GM12865 (cell line): ENCODE measurements at places on chromosomes 3 and 15.

DNA sequence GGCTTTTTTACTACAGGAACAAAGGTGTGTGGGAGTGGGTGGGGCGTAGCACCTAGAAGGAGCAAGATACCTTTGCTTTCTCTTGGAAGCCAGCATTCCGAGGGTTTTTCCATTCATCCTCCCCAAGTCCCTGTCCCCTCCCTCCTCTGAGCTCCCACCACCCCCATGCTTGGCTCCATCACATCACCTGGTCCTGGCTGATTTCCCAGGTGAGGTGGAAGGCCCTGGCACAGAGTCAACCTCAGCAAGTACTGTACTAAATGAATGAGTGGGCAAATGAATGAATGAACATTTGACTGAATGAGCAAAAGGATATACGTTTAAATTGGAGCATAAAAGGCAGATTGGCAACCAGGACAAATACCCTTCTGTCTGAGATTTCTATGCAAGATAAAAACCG is 45.4 kb downstream of the DZIP1L start:
- DNase-seq: no peak

DNA sequence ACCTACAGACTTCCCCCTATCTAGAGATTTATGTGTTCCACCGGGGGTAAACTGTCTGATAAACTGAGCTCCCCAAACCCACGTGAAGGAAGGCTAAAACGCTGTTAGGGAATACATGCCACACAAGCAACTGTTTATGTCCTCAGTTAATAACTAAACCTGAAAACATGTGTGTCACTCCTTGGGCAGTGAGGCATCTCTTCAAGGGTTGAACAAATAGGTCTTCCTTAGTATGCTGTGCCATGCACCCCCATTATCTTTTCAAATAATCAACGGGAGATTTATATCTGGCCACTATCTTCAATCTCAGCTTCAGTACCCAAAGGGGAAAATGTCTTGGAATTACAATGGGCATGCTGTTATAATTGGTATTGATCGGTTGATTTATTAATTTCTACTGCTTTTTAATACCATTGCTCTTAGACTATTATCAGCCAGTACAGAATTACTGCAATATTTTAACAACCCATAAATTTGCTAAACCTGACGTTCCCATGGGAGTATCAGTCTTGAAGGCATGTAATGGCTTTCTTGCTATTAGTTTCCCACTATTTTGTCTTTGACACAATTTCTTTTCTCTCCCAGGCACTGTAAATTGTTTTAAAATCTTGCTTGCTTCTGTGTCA is 279.2 kb upstream of the P2RY1 start:
- no peak for DNase-seq

DNA sequence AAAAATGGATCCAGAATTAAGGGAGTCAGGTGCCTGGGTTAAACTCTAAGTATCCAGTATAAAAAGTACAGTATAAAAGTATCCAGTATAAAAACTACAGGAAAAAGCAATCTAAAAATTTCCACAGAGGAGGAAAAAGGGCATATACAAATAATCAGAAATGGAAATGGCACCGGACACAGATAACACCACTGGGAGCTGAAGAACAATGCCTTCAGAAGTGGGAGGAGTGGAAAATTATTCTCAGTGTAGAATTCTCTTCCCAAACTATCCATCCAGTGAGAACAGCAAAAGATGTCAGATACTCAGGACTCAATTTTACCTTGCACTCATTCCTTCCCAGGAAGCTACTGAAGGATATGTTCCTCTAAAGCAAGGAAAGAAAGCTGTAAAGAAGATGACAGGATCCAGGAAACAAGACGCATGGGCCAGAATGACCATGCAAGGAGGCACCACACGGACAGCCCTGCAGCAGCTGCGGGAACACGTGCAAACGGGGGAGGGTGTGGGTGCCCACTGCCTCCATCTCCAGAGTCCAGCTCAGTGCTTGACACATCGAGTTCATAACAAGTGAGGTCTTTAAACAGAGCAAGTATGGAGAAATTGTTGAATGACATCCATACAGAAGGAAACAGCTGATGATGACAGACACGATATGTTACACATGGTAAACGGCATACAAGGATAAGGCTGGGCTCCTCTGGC is 68.5 kb downstream of the CHSY1 start:
- no peak for DNase-seq

DNA sequence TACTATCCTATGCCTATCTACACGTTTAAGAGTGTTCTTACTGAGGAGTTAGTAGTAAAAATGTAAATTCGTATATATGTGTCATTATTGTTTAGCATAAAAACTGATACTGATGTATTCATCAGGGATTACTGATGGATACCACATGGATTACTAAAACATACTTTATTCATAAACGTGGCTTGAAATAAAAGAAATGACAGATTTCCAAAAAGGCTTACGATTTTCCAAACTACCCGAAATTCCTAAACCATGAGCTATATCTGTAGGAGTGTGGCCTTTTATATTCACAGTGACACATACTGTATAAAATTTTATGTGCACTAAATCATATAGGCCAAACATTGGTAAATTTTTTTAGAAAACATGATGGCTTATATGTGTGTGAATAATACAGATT is 6.9 kb downstream of the TSC22D2 start:
- no peak for DNase-seq

DNA sequence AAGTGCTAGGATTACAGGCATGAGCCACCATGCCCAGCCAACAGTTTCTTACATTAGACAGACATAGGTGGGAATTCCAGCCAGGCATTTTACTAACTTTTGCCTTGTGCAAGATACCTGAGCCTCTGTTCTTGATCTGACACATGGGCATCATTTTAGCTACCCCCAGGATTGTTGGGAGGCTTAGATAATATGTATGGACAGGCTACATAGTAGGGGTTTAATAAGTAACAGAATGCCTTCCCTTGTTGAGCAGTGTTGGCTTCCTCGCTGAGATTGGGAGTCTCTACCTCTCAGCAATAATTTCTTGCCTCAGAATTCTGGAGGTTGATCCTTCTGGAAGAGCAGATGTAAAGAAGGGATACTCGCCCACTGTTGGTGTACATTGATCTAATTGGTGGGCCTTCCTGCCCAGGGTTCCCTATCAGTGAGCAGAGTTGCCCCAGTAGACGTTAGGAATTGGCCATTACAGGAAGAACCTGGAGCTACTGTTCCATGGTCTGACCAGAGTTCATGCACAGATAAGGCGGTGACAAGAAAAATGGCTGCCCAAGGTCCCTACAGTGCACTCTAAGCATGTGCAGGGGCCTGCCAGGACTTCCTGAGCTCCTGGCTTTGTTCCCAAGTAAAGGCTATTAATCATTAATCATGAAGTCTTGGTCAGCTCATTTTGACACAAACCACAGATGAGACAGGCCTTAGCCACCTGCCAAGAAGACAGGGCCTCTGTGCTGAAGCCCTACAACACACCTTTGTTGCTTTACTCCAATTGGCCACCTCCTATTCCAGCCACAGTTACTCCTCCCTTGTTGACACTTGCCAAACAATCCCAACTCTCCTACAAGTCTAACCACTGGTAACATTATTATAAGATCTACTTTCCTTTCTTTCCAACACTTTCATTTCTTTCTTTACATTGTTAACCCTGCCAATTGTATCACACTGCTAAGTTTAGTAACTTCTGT is 5.0 kb upstream of the IL17RE start:
- DNase-seq: no peak

DNA sequence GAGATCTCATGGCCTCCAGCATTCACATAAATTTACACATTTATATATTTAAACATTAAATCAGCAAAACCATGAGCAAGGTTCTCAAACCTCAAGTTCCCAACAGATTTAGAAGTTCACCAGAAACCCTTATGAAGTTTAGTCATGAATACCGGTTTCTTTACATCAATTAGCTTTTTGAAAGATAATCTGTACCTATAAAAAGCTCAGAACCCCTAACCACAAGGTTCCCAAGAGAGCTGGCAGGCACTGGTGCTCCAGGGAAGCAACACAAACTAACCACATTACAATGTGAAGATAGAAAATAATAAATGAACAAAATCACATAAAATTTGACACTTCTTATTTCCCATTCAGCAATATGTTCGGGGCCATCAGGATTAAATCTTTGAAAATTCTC is 150.9 kb downstream of the FBN1 start:
- no peak for DNase-seq

DNA sequence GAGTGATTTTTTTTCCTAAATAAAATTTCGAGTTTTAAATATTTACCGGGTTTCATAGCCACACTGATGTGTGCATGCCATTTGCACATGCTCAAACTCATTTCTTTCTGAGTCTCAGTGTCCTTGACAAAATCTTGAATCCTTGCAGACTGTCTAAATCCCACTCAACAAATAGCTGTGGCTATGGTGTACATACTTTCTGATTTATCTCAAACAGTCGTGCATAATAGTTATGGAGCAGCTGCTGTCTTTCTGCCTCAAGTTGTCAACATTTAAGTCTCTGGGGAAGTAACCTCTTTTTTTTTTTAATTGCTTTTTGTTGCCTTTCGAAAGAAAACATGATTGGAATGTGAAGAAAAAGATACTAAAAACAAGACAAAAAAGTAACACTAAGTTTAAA is 52.8 kb upstream of the UTS2B start:
- DNase-seq: no peak

- DNase-seq: no peak
These were observed 102.6 kb upstream of the GAP43 start for GRCh38 chr3:115520651-115521245.

- no peak for DNase-seq
These were observed 20.9 kb upstream of the LARS2 start for GRCh38 chr3:45367453-45367871.

- no peak for DNase-seq
These were observed 55.5 kb upstream of the SLCO2A1 start for GRCh38 chr3:134085034-134085775.

- no peak for DNase-seq
These were observed 20.8 kb upstream of the APH1B start for GRCh38 chr15:63256433-63257274.

GRCh38 chr3:87710511-87710910 is 348.3 kb downstream of the CGGBP1 start:
- no peak for DNase-seq

DNA sequence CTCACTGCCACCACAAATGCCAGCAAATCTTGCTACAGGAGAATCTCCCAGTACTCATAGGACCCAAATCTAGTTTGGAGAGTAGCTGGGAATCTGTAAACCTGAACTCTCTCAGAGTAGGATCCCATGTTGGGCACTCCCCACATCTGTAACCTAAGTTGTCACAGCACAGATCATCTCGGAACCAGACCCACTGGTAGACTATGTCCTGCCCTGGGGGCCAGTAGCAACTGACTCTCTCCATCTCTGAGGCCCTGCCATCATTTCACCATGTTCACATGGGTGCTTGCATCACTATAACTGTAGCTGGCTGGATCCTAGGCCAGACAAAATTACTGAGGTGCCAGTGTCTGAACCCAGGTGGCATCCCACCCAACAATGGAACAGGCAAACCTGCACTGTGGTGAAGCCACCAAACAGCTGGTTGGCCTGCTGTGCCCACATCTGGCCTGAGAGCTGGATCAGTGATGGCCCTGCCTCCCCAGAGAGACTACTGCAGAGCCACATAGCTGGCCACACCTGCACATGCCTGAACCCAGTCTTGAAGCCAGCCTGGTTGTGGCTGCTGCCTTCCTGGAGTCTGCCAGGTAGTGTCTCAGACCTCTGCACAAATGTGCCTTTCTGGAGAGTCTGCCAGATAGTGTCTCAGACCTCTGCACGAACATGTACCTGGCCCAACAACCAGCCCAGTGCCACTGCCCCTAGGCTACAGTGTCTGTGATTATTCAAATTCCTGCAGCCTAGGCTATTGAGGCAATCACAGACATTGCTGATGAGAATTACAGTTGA is 82.0 kb downstream of the ISL2 start:
- DNase-seq: no peak

- peak; percentile 55 for DNase-seq
These were observed 25.4 kb upstream of the SLC25A26 start for GRCh38 chr3:66195347-66195783.
